Spinal cord (tissue), 10 donors: ENCODE measurements at places on chromosomes 16 and 17. TPM values are rescaled to one million over a fixed set of nuclear protein-coding genes. Genes with fewer than 3 reads are reported as not detected.

DNA sequence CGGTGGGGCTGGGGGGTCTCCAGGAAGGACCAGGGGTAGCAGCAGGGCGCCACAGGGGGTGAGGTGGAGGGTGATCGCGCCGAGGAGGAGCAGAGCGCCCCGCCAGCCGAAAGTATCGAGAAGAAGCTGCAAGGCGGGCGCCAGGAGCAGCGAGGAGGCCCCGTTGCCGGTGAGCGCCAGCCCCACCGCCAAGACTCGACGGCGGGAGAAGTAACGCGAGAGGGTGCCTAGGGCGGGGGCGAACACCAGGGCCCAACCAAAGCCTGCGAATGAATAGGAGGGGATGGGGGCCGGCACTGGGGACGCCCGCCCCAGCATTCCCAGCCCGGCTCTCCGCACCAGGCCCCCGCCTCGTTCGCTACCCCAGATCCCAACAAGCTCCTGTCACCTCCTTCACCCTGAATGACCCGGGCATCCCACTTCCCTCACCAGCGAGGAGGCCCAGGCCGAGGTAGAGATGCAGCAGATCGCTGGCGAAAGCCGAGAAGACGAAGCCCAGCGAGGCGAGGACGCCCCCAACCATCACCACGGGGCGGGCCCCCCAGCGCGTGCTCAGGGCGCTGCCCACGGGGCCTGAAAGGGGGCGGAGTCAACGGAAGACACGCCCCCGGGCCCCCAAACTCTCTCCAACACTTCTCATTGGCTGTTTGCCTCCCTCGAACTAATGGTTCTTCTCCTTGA lies 1.3 kb downstream of the SLC16A11 start:
- H3K4me1 ChIP-seq: peaks cover 46% of the 10 kb centered on the region
- no peaks in the 10 kb centered on the region for H3K36me3 ChIP-seq
- no peak overlapping the region for H3K4me3 ChIP-seq

- H3K4me3 ChIP-seq: no peak overlapping the region
- H3K36me3 ChIP-seq: no peaks in the 10 kb centered on the region
- H3K27me3 ChIP-seq: no peaks in the 10 kb centered on the region
- peaks cover 19% of the 10 kb centered on the region for H3K4me1 ChIP-seq
These were observed 73.3 kb downstream of the XYLT1 start for GRCh38 chr16:17397499-17397891.

DNA sequence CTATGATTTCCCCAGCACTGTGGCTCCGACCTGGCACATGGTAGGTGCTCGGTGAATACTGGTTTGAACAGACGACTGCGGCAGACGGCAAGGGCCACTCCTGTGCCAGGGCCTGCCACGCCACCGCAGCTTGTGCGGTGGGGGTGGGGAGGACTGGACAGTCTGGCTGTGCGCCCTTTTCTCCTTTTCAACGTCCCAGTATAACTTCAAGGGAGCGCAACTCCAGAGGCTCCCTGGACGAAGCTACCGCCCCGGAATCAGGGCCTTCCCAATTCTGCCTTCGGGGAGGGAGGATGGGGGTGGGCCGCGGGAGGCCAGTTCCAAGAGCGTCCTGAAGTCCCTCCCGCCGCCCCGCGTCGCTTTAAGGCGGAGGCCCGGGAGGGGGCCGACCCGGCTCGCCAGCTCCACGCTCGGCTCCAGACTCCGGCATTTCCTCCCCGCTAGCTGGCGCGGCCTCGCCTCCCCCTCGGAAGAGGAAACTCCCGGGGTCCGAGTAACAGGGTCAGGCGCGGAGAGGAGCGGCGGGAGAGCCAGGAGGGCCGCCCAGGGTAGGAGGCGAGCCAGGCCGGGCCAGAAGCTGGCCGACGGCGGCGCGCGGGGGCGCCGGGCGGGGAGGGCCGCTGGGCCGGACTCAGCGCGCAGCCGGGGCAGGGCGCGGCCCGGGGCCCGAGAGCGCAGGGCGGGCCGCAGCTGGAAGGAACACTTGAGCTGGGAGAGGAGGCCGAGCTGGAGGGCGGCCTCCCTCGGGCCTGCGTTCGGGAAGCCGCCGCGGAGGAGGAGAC lies at the start of gene ITPRIPL2:
Gene ITPRIPL2, plus strand, starts transcription at position 388 of the 782 bp plus-strand sequence. CDS start 498 bp downstream, outside the sequence.
- peak within 1 kb of the TSS; percentile 47 for H3K27ac ChIP-seq
- DNase-seq: peak; percentile 81
- H3K4me1 ChIP-seq: peaks cover 27% of the 10 kb centered on the region
- H3K27me3 ChIP-seq: peaks cover 21% of the 10 kb centered on the region
- H3K4me3 ChIP-seq: peak within 1 kb of the TSS; percentile 50
- H3K36me3 ChIP-seq: peaks cover 15% of the 10 kb centered on the region

DNA sequence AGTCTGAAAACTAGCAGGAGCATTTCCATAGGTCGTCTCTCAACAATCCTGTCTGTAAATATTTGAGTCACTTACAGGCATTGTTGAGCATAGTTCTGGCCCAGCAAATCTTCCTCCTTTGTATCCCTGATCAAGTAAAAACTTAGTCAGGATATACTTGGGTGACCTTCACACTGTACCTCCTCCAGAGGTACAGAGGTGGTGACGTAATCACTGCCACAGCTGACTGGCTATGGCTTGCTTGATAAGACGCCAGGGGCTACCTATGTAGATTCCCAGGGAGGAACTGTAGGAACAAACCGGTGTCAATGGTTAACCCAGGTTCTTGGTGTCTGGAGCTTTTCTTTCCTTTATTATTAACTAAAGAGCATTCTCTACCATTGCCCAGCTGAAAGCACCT lies at the start of gene KCNJ16:
Gene KCNJ16, plus strand, starts transcription at position 270 of the 400 bp plus-strand sequence. CDS start 56,863 bp downstream, outside the sequence.
- DNase-seq: no peak
- H3K36me3 ChIP-seq: no peaks in the 10 kb centered on the region
- no peak within 1 kb of the TSS for H3K4me3 ChIP-seq
- no peak within 1 kb of the TSS for H3K27ac ChIP-seq
- no peaks in the 10 kb centered on the region for H3K27me3 ChIP-seq

- H3K36me3 ChIP-seq: peaks cover 29% of the 10 kb centered on the region
- H3K27me3 ChIP-seq: no peaks in the 10 kb centered on the region
- H3K27ac ChIP-seq: no peak overlapping the region
- peaks cover 7% of the 10 kb centered on the region for H3K4me1 ChIP-seq
- no peak for DNase-seq
- no peak overlapping the region for H3K4me3 ChIP-seq
These were observed 69.1 kb downstream of the SRCIN1 start for GRCh38 chr17:38536661-38537060.

GRCh38 chr16:2656985-2657384 lies 25.3 kb upstream of the KCTD5 start:
- H3K27me3 ChIP-seq: no peaks in the 10 kb centered on the region
- no peak overlapping the region for H3K4me3 ChIP-seq
- H3K4me1 ChIP-seq: no peaks in the 10 kb centered on the region
- no peaks in the 10 kb centered on the region for H3K36me3 ChIP-seq
- no peak overlapping the region for H3K27ac ChIP-seq

DNA sequence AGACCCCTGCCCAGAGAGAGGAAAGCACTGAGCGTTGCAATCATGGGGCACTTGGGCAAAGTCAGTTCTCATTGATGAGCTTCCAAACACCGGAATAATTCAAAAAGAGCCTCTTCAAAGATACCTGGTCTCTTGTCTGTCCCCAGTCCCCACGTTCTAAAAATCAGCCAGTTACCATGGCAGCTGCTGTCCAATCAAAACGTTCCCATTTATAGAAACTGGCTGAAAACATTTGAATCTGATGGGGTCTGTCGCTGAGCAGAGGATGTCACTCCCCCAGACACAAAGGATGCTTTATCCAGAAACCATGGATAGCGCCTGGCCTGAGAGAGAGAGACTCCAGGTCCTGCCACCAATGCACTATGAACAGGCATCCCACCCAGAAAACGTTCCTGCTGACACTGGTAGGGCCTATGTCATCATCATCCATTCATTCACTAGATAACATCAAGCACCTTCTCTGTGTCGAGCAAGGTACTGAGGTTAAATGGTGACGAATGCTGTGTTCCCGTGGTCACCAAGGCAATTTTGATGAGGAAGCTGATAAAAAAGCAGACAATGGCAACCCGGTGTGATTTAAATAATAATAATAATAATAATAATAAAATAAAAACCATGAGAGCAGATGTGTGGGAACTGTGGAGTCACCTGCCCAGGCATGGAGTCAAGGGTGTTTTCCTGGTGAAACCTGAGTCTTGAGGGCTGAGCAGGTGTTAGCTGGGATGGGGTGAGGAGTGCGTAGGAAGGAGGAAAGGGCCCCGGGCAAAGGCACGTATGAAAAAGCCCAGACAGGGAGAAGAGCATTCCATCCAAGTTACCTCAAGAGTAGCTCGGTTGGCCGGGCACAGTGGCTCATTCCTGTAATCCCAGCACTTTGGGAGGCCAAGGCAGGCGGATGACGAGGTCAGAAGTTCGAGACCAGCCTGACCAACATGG lies 19.0 kb upstream of the CALB2 start:
- H3K4me3 ChIP-seq: no peak overlapping the region
- no peak overlapping the region for H3K27ac ChIP-seq
- DNase-seq: peak; percentile 79
- H3K27me3 ChIP-seq: no peaks in the 10 kb centered on the region

- no peak overlapping the region for H3K27ac ChIP-seq
- H3K27me3 ChIP-seq: no peaks in the 10 kb centered on the region
- DNase-seq: no peak
- no peak overlapping the region for H3K4me3 ChIP-seq
These were observed 7.4 kb downstream of the CDK5RAP3 start for GRCh38 chr17:47978324-47978723.

DNA sequence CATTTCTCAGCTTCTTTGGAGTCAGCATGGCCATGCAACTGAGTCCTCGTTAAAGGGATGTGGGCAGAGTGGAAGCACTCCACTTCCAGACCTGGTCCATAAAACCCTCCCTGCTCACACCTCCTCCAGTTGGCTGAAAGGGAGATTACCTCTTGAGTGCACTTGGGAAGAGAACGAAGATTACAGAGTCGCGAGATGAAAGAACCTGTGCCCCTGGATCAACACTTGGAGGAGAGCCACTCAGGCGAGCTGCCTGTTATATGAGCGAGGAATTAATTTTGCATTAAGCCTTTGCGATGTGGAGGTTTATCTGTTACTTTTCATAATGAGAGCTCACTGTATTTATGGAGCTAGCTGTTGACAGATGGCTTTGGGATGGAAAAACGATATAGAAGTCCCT lies 147.9 kb downstream of the MAF start:
- no peak overlapping the region for H3K27ac ChIP-seq
- no peak overlapping the region for H3K4me3 ChIP-seq
- no peaks in the 10 kb centered on the region for H3K27me3 ChIP-seq
- no peak for DNase-seq

DNA sequence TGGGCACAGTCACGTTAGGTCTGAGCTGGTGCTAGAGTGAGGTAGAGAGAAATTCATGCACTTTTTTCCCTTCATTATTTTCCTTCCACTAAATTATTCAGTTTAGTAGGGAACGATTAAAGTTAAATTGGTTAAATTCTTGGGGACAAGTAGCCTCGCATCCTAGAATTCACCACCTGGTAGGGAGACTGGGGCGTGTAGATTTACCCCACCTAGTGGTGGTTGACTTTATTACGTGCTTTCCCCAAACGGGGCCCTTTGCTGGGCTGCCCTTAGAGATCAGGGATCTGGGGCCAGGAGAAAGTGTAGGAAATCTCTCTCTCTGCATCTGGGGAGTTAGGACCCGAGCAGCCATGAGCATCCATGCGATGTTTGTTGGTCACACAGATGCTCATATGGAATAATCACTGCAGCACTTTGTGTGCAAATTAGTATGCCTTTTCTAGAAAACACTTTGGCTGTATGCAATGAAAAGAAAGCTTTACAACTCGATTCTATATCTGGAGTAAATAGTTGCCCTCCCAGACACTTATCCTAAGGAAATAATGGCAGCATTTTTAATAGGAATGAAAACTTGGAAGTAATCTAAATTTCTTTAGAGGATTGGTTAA lies 107.0 kb downstream of the PLCG2 start:
- H3K4me1 ChIP-seq: no peaks in the 10 kb centered on the region
- H3K27me3 ChIP-seq: no peaks in the 10 kb centered on the region
- no peak overlapping the region for H3K27ac ChIP-seq
- no peak overlapping the region for H3K4me3 ChIP-seq
- H3K36me3 ChIP-seq: no peaks in the 10 kb centered on the region

DNA sequence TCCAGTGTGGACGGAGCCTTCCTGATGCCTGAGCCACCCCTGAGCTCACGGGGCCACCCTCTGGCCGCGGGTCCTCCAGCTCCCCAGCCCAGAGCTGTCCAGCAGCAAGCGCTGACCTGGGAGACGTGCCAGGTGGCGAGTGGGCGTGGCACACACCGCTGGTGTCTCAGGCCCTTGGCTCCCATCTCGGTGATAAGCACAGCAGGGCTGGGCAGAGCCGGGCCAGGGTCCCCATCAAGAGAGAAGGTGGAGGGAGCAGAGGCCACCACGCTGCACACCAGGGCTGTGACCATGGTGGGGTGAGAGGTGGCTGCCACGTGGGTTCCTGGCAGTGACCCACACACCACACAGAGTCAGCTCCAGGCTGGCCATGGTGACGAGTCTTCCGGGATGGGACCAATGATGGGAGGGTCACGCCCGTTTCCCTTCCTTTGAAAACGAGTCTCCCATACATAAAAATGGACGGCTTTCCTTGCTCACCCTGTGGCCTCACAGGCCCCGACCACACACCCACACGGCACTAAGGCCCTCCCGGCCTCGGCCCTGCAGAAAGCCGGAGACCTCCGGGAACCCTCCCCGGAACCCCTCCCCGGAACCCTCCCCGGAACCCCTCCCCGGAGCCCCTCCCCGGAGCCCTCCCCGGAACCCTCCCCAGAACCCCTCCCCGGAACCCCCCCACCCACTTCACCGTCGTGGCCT lies 16.8 kb downstream of the UTS2R start:
- H3K4me1 ChIP-seq: peaks cover 26% of the 10 kb centered on the region
- H3K36me3 ChIP-seq: peaks cover 60% of the 10 kb centered on the region
- no peak for DNase-seq
- H3K4me3 ChIP-seq: no peak overlapping the region
- H3K27me3 ChIP-seq: peaks cover 2% of the 10 kb centered on the region
- no peak overlapping the region for H3K27ac ChIP-seq

- peaks cover 74% of the 10 kb centered on the region for H3K27me3 ChIP-seq
- H3K4me3 ChIP-seq: no peak overlapping the region
- H3K4me1 ChIP-seq: peaks cover 19% of the 10 kb centered on the region
- no peak overlapping the region for H3K27ac ChIP-seq
- no peaks in the 10 kb centered on the region for H3K36me3 ChIP-seq
- DNase-seq: no peak
These were observed 4.0 kb upstream of the MMP25 start for GRCh38 chr16:3042376-3042775.

SLFN11 gene
- 28.1 TPM for total RNA-seq

ZNF287 gene
- 18.7 TPM for total RNA-seq

TBC1D24 gene
- 22.2 TPM for total RNA-seq

BICDL2 gene
- 0.06 TPM for total RNA-seq

SCN4A gene
- 0.20 TPM for total RNA-seq

FAM83G gene
- total RNA-seq: 1.2 TPM

PITPNM3 gene
- total RNA-seq: 7.3 TPM

TBC1D3I gene
- not detected for total RNA-seq

ELP5 gene
- total RNA-seq: 24.9 TPM

MED9 gene
- total RNA-seq: 12.3 TPM

CLEC18A gene
- 1.6 TPM for total RNA-seq

CHRNE gene
- total RNA-seq: 0.69 TPM

C16orf74 gene
- total RNA-seq: 2.5 TPM
